ENCODE measurements at places on chromosomes 7 and 10.

DNA sequence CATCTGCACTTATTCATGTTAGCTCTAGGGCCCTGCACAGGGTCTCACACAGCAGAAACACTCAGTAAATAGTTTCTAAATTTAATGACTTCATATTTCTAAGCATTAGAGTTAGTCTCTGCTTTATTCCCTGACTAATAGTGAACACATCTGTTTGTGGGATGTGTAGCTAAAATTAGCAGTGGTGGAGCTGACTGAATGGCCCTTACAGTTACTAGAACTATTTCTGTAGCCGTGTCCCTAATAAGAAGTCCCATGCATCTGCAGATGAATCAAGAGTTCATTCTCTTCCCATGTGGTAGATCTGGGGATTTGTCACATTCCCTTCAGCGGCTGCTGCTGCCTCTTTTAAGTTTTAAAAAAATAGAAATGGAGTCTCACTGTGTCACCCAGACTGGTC is 11.7 kb downstream of the MAP3K8 start:
- DNase-seq: no peak

DNA sequence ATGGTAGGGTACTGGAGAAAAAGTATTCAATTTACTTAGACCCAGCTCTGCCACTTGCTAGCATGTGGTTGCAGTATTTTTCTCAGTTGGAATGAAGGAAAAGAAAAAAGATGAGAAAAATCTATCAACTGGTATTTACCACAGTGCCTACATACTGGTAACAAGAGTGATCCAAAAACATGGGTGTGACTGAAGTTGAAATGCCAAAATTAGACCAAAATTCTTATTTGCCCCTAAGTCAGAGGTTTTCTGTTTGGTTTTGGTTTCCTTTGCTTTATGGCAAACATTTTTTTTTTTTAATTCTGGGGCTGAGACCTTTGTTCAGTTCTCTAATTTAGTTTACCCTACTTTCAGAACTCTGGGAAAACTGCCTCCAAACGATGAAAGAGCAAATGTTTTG is 12.3 kb downstream of the HYCC1 start:
- DNase-seq: no peak

DNA sequence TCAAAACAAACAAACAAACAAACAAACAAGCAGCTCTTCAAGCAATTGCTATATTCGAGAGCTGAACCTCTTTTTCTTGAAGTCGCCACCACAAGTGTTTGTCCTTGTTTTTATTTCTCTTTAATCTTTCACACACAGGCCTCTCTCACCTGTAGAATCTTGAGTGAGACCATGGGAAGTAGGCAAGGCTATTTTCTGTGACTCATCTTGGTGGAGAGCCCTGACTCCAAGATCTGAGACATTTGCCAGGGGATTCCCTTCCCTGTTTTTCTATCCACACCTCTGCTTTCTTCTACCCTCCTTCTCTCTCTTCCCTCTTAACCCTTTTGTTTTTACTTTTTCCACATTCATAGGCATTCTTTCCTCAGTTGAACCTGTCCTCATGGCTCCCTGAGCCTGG is 8.0 kb upstream of the TAS2R60 start:
- no peak for DNase-seq

GRCh38 chr7:22051886-22052673 is 106.4 kb upstream of the CDCA7L start:
- no peak for DNase-seq

GRCh38 chr10:17787087-17787961 is 21.8 kb upstream of the MRC1 start:
- DNase-seq: no peak

- peak; percentile 21 for DNase-seq
These were observed 9.8 kb upstream of the GRB10 start for GRCh38 chr7:50792342-50793119.

- DNase-seq: no peak
These were observed 151.9 kb downstream of the PKD1L1 start for GRCh38 chr7:47796347-47796746.

DNA sequence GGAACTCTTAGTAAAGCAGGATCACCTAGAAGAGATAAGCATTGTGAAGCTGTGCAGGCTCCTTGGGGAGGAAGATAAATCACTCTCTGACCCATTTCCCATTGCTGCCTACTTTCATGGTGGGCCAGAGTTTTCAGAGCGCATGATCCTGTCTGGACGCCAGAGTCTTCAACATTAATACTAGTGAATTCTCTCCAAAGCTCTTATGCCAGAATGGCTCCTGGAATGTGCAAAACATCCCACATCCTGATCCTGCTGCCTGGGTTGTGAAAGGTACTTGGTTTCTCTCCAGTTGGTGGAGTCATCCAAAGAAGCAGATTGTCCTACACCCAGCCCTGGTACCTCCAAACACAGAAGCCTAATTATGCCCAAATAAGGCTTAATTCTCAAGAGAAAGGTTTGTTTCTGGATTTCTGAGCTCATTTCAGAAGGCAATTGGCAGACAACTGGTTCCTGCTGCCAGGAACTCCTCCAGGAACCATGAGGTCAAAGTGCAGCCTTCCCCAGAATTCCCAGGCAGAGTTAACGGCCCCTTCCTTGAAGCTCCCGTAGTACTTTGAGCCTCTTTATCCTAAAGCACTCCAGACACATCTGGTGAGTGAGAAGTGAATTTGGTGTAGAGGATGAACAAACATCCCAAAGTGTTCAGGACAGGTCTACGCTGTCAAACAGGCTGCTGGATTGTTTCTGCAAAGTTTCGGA is 495.2 kb downstream of the PLXNA4 start:
- no peak for DNase-seq
